Stomach (tissue), 19 donors: ENCODE measurements at places on chromosomes 4 and X. TPM values are rescaled to one million over a fixed set of nuclear protein-coding genes. Genes with fewer than 3 reads are reported as not detected.

FAAH2 gene
- 14.0 TPM for polyA plus RNA-seq

JCHAIN gene
- 167 TPM for polyA plus RNA-seq

CFAP97 gene
- polyA plus RNA-seq, result 8.8 TPM

ZFP92 gene
- polyA plus RNA-seq, result 0.13 TPM

IL3RA gene
- polyA plus RNA-seq, result 4.5 TPM

ANOS1 gene
- not detected for polyA plus RNA-seq

NAP1L3 gene
- polyA plus RNA-seq, result 2.4 TPM

SAGE1 gene
- polyA plus RNA-seq, result not detected

TLR1 gene
- polyA plus RNA-seq, result 1.2 TPM

F8A3 gene
- polyA plus RNA-seq, result 5.7 TPM

MAGEC2 gene
- polyA plus RNA-seq, result not detected

TASL gene
- 0.76 TPM for polyA plus RNA-seq

RGN gene
- 11.0 TPM for polyA plus RNA-seq

KLB gene
- polyA plus RNA-seq, result 0.06 TPM

CLNK gene
- 0.08 TPM for polyA plus RNA-seq

PGM2 gene
- 7.4 TPM for polyA plus RNA-seq

MAGEB3 gene
- not detected for polyA plus RNA-seq

PRRG1 gene
- 0.76 TPM for polyA plus RNA-seq

BEX5 gene
- polyA plus RNA-seq, result 15.7 TPM

KCND1 gene
- polyA plus RNA-seq, result 0.68 TPM

SPANXN2 gene
- not detected for polyA plus RNA-seq

RNF212 gene
- polyA plus RNA-seq, result 1.7 TPM

SLC4A4 gene
- polyA plus RNA-seq, result 2.2 TPM

DUX4 gene
- polyA plus RNA-seq, result not detected

EGFL6 gene
- 2.7 TPM for polyA plus RNA-seq

MFAP3L gene
- polyA plus RNA-seq, result 0.53 TPM

PCSK1N gene
- 12.4 TPM for polyA plus RNA-seq

TRIM61 gene
- 0.50 TPM for polyA plus RNA-seq

GC gene
- 8.2 TPM for polyA plus RNA-seq

RTL3 gene
- polyA plus RNA-seq, result not detected

TXK gene
- 0.63 TPM for polyA plus RNA-seq

OPRPN gene
- polyA plus RNA-seq, result not detected

MAOA gene
- polyA plus RNA-seq, result 63.3 TPM

ETNPPL gene
- polyA plus RNA-seq, result 4.7 TPM
